Dorsolateral prefrontal cortex (tissue), 122 donors: ENCODE measurements at places on chromosomes 3 and 15.

DNA sequence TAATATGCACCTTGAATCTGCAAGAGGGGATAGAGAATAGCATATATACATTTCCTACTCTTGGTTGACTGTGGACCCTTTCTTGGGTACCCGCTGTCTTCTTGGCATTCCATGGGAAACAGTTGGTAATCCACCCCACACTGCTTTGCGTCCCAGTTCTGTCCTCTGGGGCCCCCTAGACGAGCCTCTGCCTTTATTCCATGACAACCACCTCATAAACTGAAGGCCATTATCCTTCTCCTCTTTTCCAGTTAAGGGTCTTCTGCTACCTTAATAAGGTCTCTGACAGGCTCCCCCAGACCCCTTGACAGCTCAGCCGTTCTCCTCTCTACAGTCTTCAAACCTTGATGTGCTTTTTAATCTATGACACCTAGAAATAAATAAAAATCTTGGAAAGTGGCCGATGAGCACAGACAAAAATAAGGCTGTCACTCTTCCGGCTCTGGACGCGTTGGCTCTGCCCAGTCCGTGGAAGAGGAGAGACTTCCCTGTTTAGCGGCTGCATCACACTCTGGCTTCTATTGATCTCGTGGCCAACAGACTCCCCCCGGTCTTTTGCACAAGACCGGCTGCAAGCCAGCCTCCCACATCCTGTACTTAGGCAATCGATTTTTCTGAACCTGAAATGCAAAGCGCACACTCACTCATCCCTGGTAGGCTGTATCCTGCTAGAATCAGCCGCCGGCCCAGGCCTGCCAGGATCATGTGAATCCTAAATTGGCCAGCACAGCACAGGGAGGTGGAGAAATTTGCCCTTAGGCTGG, 251.0 kb upstream of the TLE3 start:
- DNase-seq: no peak

DNA sequence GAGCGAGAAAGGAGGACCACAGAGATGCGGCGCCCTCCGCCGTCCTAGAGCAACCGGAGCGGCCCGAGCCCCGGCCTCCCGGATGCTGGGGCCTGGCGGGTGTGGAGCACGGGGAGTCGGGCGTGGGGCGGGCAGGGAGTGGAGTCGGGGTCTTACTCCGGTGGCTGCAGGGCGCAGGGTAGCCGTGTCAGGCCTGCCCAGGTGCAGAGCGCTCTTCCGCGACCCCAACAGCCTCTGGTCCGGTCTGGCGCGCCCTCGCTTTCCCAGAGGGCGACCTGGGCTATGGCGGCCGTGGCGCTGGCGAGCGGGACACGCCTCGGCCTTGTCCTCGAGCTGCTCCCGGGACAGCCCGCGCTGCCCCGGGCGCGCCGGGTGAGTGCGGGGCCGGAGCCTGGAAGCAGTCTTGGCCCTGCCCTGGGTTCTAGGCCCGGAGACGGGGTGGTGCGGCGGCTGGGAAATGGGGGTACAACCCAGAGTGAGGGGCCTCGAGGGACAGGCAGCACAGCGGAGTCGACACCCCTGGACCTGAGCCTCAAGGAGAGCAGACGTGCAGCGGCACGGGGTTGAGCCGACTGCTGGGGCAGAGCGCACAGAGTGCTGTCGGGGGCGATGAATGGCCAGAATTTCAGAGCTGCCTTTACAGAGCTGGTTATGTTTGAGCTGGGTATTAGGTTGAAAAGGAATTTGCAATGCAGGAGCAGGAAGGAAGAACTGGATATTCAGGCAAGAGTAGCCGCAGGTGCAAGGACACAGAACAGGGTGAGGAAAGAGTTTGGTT, at the start of gene ZNF662:
TSS of gene ZNF662 (plus strand) at position 73 of the 778 bp plus-strand sequence. CDS start 1,973 bp downstream, outside the sequence.
- peak; percentile 61 for DNase-seq

DNA sequence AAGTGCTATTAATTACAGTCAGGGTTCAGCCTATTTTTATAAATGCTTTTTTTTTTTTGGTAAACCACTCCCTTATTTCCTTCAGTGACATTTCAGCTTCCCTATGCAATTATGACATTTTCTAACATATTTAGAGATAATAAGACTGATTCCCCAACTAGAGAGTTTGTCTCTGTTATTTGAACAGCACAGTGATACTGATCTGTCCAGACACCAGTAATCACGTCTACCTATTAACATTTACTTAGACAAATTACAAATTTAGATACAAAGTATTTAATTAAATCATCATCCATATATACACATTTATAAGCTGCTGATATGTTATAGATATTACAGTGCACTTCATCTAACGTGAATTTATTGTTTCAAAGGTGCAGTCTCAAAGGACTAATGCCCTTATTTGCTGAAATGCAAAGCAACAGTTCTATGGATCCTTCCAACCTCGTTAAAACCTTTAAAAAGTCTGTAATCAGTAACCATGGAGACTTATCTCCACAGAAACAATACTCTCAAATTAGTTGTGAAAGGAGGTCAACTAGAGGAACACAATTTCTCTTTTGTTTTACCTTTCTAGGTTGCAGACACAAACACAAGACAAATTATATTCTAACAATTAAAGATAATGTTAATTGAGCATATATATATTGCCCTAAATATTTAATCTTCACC, 1531.1 kb downstream of the SI start:
- no peak for DNase-seq

GRCh38 chr15:99042892-99043291, 35.3 kb upstream of the PGPEP1L start:
- no peak for DNase-seq

DNA sequence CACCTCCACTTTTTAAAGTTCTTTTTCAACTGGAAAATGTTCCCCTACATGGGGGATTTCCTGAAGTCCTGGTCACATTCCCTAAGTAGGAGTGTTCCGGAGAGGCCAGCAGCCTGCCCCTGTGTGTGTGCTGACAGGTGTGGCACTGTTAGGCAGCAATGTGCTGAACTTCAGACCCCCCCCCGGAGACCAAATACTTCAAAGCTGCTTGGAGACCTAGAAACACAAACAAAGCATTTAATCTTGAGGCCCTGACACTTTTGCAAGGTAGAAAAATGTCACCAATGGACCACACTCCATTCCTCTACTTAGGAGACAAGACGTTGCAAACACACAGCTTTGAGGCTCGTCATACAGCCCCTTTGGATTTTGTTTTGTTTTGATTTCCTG, 259.6 kb upstream of the CTNNB1 start:
- no peak for DNase-seq

DNA sequence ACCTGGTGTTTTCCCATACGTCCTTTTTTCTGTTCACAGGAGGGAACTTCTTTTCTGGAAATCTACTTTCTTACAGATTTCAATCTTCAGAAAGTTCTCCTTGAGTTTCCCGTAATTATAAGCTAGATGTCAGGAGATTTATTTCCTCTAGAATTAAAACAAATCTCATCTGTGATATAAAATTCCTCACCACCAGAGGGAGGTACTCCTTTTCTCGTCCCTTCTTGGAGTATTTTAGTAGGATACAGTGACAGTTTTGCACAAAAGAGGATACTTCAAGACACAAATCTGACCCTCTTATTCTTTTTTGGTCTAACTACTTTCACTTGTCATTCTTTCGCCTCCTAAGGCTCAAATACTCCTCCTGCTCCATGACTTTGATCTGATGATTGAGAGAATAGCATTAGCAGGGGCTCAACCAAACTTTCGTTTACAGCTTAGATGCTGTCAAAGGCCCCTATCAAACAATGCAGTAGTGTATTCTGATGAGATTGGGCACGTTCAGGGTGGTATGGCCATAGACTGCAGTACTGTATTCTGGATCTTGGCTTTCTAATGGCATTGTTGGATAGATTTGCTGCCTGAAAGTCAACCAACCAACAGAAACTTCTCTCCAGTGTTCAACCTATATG, 38.0 kb downstream of the TMEM41A start:
- DNase-seq: no peak

- no peak for DNase-seq
Observed at GRCh38 chr3:54240-54639, 142.3 kb upstream of the CHL1 start.

- no peak for DNase-seq
Observed at GRCh38 chr3:32302601-32303398, 64.3 kb downstream of the CMTM8 start.

DNA sequence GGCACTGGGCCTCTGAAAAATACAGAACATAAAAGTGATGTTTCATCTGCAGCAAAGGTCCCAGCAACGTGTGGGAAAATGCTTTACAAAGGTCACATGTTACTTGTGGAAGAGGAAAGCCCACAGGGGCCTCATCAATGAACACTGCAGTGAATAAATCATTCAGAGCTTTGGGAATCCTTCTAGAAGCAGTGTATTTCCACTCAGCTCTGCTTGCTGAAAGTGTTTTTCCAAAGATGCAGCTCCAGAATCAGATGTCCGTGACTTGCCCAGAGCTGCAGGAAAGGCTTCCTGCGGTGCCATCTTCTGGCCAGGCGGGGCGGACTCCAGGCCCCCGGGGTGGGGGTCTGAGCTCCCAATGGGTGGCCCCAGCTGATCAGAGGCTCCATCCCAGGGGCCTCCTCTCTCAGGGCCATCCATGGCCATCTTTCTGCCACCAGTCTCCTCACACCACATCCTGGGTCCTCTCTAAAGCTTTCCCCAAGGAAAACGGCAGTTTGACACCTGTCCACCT, 81.5 kb downstream of the C3orf70 start:
- DNase-seq: no peak

DNA sequence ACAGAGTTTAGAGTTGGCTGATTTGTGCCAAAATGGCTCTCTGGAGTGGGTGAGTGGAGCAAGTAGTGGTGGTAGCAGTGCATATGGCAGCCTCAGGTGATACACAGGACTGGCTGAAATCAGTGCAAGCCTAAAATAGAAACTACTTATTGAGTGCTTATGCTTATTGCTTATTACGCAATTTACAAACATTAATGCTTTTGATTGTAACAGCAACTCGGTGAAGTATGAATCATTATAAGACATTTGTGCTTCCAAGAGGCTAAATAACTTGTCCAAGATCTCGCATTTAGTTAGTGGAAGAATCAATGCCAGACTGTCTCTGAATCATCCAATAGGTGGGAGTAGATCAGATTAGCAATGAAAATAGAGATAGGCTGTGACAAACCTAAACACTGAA, 353.8 kb downstream of the NAALADL2 start:
- DNase-seq: no peak

DNA sequence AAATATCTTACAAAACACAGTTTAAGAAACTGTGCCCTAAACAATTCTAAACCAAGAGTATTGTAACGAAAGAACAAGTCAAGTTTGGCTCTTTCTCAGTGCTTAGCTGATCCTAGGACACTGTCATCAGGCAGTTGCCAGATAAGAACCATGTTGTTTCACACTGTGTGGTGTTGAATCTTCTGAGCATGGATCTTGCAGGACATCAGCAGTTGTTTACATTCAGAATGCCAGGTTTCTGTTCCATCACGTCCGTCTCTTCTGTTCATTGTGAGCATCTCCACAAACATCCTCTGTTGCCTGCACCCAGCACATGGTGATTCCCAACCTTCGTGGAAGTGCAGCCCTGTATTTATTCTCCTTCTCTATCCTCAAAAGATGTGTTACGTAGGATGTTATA, 67.9 kb downstream of the DCUN1D1 start:
- DNase-seq: no peak

DNA sequence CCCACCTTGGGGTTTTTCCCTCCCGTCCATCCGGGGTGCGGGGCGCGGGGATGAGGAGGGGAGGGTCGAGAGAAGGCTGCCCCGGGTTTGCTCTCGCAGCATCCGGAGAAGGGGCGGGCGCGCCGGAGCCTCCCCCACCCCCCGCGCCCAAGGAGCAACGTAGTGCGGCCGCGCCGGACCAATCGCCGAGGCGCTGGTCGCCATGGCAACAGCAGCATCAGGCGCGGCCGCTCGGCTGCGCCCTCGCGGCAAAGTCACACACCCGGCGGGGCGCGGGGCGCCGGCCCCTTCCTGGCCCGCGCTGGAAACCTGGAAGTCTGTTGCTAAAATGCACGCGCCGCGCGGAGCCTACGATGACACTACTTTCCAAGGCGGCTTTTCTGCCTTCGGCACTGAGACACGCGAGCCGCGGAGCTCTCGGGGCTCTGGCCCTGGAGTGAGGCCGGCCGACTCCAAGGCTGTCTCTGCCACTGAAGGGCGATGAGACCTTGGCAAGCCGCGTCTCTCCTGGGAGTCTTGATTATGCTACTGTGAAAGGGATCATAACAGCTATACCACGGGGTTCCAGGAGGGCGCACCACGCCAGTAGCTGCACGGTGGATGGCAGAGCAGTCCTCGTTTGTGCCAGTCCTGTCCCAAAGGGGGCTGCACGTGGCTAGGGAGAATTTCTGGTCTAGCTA, at the start of gene IQSEC1:
TSS of gene IQSEC1 (minus strand) at position 104 of the 680 bp plus-strand sequence. CDS start 415 bp downstream, outside the sequence.
- peak; percentile 80 for DNase-seq
